ENCODE measurements at places on chromosomes 1 and 21.
A peak's percentile ranks its signal among the peaks of the same experiment; 100 is the strongest.

DNA sequence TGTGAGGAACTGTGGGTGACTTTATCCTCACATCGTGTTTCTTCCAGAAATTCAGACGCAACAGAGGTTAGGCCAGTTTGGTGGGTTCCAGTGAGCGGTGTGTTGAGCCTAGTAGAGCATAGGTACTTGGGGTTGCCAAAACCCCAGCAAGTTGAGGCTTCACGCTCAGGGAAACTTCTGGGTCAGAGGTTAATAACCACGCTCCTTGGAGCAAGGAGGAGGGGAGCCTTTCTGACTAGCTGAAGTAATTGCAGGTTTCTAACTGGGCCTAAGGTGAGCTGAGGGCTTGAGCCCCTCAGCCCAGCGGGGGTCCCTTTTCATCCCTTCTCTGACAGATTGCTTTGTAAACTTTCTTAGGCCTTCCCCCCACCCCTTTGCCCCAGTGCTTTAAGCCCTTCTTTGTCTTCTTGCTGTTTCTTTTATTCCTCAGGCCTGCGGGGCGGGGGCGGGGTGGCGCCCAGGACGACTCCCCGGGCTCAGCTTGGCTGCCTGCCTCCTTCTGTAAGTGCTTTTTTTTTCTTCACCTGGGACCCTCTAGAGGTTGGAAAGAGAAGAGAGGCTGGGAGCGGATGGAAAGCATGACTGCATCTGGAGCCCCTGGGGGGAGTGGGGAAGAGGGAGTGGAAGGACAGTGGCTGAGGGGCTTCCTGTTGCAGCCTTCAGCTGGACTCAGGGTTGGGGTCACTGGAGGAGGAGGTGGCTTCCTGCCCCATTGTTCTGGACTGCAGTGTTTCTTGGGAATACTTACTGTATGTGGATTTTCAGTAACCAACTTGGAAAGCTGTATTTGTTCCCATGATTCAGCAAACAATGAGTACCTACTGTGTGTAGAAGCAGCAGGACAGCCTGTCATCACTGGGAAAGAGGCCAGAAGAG lies 1.3 kb upstream of the ZNF436 start:
- no peak for DNase-seq

DNA sequence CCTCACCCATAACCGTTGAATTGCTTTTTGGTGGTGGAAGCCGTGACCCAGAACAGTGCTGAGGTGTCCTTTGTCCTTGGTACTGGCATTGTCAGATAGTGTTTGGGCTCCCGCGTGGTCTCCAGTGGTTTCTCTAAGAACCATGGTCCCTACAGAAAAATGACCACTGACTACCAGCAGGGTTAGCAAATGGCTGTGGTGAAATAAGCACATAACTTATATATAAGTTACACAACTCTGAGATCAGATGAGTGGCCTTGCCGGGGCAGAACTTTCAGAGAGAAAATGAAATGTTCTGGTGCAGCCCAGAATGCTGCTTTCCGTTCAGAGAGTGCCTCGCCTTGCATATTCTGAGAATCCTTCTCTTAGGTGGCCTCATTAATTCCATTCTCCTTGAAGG lies 5.0 kb downstream of the SLC37A1 start:
- DNase-seq: no peak

DNA sequence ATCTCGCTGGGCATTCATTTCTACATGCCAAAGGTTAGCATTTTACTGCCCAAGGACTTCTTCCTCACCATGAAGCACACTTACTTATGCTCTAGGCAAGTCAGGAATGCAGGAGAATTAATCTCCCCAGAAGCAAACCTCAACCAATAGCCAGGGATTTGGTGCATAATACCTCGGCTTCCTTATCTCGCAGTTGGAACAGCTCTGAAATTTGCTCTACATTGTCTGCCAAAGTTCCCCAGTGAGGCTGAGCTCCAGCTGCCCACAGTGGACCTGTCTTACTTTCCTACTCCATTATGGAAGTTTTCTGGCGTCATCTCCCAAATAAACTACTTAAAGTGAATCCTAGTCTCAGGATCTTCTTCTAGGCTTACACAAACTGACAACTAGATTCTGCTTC lies 57.6 kb upstream of the PPM1J start:
- no peak for DNase-seq

DNA sequence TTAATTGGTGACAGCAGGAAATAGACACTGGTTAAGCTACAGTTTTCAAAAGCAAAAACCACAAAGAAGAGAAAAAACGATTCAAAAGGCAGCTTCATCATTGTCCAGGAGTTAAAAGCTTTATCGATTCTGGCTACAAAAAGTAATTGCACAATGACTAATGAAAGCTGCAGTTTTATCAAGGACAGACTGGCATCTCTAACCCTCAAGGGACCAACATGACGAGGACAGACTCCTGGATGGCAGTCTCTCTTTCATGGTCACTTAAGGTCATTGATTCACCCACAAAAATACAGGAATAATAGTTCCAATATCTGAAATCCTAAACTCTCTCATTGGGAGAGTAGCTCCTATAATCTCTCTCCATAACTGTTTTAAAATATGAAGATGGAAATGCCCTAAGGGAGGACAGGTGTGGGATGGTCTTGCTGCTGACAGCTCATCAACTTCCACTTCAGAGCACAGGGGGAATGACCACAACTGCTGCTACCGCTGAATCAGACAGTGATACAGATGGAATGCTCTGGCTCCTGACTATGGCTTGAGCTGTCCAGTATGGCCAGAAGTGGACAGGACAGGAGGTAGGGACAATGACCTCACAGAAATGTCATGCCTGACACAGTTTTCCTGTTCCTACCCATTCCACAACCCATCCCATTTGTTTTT lies 17.4 kb upstream of the CPLANE2 start:
- no peak for DNase-seq

- DNase-seq: no peak
These were observed 35.5 kb downstream of the SLC26A9 start for GRCh38 chr1:205907794-205908193.

- DNase-seq: no peak
These were observed 165.5 kb downstream of the ZSCAN20 start for GRCh38 chr1:33637846-33638440.

- no peak for DNase-seq
These were observed 43.0 kb downstream of the LHX4 start for GRCh38 chr1:180273066-180273465.

DNA sequence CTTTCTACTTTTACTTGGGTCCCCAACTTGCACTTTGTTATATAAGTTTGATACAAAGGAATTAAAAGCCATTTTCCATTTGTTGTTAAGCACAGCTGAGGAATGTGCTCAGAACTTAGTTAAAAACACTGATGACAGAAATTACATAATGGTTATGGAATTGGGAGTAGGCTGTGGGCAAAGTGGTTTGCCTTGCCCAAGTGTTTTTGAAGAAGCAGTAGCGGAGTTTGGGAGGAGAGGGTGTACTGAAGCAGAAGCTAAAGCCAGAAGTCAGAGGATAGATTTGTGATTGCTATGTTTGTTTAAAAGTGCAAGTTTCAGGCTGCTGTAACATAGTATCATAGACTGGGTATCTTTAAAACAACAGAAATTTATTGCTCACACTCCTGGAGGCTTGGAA lies 391.8 kb downstream of the DUSP10 start:
- DNase-seq: no peak

GRCh38 chr1:110765640-110766335 lies 91.0 kb upstream of the KCNA3 start:
- DNase-seq: no peak

- DNase-seq: no peak
These were observed 330.6 kb downstream of the RPS6KC1 start for GRCh38 chr1:213381572-213382084.

- no peak for DNase-seq
These were observed 33.9 kb downstream of the SPSB1 start for GRCh38 chr1:9326596-9326995.

GRCh38 chr1:22691031-22691753 lies 19.4 kb upstream of the EPHB2 start:
- no peak for DNase-seq

DNA sequence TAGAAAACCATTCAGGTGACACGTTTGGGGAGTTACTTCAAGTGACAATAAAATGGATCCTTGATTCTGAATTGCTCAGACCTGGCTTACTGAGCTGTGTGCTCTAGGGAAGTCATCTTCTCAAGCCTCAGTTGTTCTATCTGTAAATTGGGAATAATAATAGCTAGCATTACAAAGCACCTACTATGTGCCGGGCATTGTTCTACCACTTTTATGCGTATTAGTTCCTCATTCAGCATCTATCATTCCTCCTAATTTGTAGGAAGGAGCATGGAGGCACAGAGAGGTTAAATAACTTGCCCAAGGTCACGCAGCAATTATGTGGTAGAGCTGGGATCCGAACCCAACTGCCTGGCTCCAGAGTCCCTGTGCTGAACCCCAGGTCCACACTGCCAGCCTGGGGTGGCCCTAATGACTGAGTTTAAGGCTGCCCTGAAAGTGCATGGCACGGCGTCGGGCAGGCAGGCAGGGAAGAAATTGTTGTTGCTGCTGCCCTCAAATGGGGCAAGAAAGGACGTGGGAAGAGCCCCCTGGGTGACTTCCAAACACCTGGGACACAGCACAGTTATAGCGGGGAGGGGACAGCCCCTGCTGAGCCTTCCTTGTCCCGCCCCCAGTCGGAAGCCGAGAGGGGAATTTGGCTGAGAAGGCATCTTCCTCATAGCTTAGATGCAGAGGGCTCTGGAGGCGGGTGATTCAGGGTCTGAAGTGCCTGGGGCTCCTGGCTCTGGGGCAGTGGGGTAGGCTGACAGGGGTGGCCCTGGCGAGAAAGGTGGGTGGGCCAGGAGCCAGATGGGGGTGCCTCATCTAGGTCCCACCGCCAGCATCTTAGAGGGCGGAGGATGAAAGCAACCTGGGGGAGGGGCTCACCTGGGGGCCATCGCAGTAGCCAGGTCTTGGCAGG lies 86.5 kb upstream of the IFFO2 start:
- no peak for DNase-seq

GRCh38 chr1:185450917-185451316 lies 133.9 kb upstream of the IVNS1ABP start:
- DNase-seq: no peak

- DNase-seq: no peak
These were observed 10.5 kb upstream of the LAX1 start for GRCh38 chr1:203754455-203754864.

DNA sequence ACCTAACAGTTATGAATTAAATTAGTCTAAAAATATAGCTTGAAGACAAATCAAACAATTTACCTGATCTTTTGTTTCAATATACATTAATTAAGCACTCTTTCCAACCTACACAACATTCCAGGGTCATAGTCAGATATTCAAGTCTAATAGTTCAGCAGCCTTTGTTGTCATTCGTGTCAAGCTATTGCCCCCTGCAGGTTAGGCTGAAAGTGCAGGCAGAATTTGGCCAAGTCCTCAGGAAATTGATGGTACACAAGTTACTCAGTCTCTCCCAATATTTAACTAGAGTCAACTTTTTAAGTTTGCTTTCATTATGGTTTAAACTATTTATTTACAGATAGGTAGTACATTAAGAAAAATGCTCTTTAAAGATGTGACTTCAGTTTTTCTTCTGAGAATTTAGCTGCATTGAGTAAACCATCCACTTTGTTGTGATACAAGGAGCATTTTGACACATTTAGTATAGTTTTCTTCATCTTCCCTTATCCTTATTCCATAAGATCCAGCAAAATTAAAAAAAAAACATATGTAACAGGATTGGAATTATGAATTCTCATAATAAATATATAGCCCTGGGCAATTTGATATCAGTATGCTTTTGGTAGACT lies 130.3 kb upstream of the DPYD start:
- DNase-seq: peak; percentile 36

DNA sequence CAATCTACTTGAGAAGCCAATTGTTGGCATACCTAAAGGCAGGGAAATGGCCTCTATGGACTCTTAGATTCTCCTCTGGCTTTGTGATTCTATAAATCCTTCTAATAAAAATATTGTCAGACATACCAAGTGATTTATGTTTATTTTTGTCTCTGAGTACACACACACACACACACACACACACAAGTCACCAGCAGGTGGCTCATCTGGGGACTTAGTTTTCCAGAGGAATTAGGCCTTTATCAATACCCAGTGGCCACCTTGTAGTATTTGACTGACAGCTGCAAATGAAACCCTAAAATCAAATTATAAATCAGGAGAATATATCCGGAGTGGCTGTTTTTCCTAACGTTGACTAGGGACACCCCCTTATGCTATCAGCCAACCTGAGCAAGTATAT lies 258.5 kb downstream of the BRINP2 start:
- DNase-seq: no peak
